Stimulated activated CD8-positive, alpha-beta memory T cell treated with anti-CD3 and anti-CD28 coated beads, Interleukin-7, amount 100 ng/mL, for 48 hours (primary cell): ENCODE measurements at places on chromosomes 5 and 9.

DNA sequence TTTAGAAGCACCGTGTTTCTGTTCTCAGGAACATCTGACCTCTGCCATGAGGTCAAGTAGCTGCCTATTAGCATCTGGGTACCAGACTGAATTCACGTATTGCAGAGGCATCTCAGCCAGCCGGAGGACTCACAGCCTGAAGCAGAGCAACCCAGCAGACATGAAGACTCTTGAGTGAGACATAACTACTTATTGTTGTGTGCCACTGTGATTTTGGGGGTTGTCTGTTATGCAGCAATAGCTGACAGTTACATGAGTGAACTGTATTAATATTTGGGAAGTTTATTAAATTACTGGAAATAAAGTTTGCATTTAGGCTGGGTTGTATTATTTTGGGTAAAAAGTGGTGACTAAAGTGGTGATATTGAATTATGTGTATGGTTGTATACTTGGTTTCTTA is 1.3 kb upstream of the ACOT12 start:
- DNase-seq = no peak

GRCh38 chr5:2916076-2916682 is 164.7 kb upstream of the IRX2 start:
- DNase-seq = no peak

- DNase-seq = peak; percentile 30
These were observed 30.4 kb downstream of the CAMK4 start for GRCh38 chr5:111254613-111255012.

GRCh38 chr9:115400796-115401195 is 282.8 kb upstream of the TNC start:
- no peak for DNase-seq

GRCh38 chr9:98016137-98016680 is 33.1 kb downstream of the ANP32B start:
- DNase-seq = no peak

GRCh38 chr5:93819668-93820067 is 78.3 kb upstream of the POU5F2 start:
- no peak for DNase-seq

DNA sequence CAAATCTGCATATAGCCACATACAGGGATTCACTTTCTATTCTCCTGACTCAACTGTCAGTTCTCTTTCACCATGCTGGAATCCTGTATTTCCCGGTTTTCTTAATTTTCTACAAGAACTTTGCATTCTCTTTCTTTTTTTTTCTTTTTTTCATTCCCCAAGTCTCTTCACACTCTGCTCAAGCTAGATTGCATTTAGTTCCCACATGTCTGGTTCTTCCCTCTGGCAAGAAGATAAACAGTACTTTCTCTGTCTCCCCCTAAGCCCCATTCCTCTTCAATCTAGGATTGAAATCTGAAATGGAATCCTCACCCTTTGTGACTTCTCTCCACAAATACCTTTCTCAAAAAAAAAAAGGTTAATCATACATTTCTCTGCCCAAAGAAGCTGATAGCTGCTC is 64.2 kb upstream of the SLC12A2 start:
- no peak for DNase-seq

DNA sequence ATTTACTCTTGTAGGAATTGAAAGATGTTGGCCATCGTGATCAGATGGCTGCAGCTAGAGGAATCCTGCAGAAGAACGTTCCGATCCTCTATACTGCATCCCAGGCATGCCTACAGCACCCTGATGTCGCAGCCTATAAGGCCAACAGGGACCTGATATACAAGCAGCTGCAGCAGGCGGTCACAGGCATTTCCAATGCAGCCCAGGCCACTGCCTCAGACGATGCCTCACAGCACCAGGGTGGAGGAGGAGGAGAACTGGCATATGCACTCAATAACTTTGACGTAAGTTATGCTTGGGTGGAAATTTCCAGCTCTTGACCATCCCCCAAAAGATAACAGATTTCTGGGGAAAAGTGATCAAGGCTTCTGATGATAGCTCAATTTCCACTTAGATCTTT is 50.6 kb downstream of the LRRTM2 start:
- DNase-seq = peak; percentile 3

DNA sequence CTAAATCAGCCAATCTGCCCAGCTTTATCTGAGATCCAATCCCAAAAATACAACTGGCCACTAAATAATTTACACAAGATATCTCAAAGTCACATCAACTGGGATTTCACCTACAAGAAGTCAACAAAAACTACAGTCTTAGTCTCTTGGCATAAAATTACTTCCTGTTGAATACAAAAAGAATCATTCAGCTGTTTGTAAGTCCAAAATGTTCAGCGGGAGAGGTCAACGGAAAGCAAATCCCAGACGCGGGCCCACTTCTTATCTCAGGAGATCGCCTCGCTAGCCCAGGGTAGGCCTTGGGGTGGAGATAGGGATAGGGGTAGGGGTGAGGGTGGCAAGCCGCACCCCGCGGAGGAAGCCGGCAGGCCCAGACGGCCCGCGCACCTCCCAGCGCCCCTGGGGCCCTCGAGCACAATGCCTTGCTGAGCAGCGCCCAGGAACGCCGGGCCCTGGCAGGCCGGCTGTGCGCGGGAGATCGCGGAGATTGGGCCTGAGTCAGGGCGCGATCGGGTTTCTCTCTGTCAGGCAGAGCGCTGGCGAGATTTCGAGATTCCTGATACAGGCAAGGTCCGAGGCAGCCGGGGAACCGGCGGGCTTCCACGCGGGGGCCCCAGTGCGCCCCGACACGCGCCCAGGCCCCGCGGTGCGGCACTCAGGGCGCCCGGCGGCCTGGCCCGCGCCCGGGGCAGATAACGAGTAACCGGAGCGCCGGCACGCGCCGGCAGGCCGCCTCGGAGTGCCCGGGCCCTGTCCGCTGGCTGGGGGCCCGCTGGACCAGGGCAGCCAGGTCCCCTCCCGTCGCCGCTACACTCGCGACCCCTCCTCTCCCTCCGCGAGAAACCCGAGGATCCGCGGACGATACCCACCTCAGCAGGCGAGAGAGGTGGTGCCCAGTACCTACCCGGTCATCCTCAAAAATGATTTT is 601 bp downstream of the HINT1 start:
- peak; percentile 46 for DNase-seq

DNA sequence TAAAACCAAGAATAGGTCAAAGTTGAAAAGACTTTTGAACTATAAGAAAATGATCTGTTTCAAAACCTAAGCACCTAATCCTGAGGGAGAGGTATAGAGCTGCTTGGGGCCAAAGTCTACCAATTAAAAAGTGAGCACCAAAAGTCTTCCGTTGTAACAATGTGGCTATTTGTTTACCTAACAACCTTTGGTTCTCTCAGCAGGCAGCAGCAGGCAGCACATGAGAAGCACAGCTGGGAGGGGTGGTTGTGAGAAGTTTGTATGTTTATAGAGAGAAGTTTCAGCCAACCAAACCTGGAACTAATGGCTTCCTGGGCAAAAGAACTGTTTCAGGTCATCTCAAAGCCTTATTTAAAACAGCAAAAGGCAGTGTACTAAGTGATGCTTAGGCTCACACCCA is 59.8 kb upstream of the TBC1D9B start:
- DNase-seq = no peak
